ENCODE measurements at places on chromosomes 12 and 14.

GRCh38 chr12:59121451-59121850 lies 201.1 kb upstream of the LRIG3 start:
- DNase-seq = no peak

DNA sequence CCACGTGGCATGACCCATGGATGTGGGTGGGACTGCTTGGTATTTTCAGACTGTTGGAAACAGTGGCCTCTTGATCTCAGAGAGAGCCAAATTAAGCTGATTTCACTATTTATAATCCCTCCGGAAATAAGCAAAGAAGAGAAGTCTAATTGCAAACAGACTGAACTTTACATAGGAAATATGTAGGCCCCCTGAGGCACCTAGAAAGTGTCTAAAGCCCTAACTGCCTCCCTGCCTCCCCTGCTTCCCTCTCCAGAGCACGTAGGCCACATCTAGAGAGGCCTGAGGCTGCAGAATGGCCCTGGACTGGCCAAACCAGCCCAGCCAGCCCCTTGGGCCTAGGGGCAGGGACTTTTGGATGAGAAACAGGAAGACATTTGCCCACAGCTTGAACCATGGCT lies 123.8 kb downstream of the ZFP36L1 start:
- DNase-seq = no peak

DNA sequence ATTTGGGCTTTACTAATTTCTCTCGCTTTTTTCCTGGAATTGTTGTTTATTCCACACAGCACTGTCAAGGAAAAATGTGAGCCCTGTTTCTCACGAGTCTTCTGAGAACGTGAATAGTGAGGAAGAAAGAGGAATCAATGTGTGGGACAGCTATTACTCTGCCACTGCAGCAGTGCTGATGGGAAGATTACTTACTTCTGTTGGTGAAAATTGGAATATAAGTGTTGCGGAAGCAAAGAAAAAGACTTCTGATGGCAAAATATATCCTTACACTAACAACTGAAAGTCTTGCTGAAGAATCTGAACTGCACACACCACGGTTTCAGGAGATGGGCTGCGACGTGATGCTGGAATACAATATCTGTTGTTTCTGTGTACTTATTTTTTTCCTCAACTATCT lies 884.2 kb downstream of the AACS start:
- no peak for DNase-seq

GRCh38 chr14:35335388-35336092 lies 43.4 kb downstream of the PSMA6 start:
- DNase-seq = no peak

- DNase-seq = peak; percentile 41
Measured at GRCh38 chr12:124399622-124400021, 104.7 kb downstream of the RFLNA start.

Data from activated CD8-positive, alpha-beta T cell treated with anti-CD3 and anti-CD28 coated beads, Interleukin-2, amount 10 ng/mL, durations not matched to agents 7 days and 5 days (primary cell).